ENCODE measurements at places on chromosomes 7 and 10. TPM values are rescaled to one million over a fixed set of nuclear protein-coding genes. Genes with fewer than 3 reads are reported as not detected.
A peak's percentile ranks its signal among the peaks of the same experiment; 100 is the strongest.

DNA sequence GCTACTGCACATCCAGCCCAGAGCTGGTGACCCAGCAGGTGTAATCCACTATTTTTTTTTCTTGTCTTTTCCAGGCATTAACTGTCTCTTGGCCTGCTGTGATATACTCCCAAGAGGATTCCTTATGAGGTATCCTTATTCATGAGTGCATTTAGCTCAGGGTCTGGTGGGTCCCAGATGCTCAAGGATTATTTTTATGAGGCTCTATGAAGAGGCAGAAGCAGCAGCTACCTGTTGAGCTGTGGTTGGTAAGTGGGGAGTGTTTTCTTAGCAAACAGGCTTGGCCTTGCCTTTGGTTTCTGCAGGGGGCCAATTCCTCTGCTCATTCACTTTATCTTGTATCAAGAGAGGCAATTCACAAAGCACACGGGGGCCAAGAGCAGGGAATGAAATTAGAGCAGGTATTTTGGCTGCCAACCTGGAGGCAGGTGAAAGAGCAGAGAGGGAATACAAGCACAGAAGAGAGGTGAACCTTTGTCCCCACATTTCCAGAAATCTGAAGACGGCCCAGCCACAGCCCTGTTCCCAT is 221.6 kb downstream of the TMEM178B start:
- DNase-seq = no peak

The CALML3 gene
- total RNA-seq = not detected

DNA sequence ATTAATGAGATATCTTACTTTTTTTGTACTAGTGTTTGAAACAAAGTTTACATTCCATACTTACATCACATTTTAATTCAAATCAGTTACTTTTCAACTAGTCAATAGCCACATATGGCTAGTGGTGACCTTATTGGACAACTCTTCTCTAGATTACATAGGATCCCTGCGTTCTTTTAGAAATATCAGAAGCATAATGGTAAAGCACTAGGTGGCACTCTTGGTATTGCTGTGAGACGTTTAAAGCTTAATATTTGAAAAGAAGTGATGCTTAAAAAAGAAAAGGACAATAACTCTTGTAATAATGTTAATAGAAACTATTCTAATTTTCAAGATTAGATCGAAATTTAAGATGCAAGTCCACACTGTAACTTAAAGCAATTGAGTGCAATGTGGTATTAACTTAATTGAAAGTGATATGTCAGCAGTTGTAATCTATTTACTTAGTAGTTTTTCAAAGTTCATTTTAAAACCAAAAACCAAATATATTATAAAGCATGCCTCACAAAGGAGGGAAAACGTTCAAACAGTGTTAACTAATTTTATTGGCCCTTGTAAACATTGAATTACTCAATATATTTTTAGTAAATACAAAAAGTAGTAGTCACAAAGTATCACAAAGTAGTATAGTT is 339.1 kb downstream of the ATRNL1 start:
- peak; percentile 33 for DNase-seq

The PARG gene
- total RNA-seq = 17.0 TPM

The MYL10 gene
- not detected for total RNA-seq

GRCh38 chr7:29102558-29103151 is 43.7 kb downstream of the CPVL start:
- DNase-seq = peak; percentile 72

The HMX3 gene
- total RNA-seq = not detected

- no peak for DNase-seq
Measured at GRCh38 chr7:106152313-106152665, 40.2 kb upstream of the SYPL1 start.

- no peak for DNase-seq
Measured at GRCh38 chr10:55019439-55019838, 218.4 kb upstream of the PCDH15 start.
